ENCODE measurements at places on chromosomes 2 and 18.

GRCh38 chr18:52363861-52364260 is 23.9 kb downstream of the DCC start:
- H3K27me3 ChIP-seq: 0 out of 2 replicates have a peak, but pooled peaks cover 4% of the 10 kb centered on the region
- no peak overlapping the region for H3K4me3 ChIP-seq
- H3K4me1 ChIP-seq: no peaks in the 10 kb centered on the region

DNA sequence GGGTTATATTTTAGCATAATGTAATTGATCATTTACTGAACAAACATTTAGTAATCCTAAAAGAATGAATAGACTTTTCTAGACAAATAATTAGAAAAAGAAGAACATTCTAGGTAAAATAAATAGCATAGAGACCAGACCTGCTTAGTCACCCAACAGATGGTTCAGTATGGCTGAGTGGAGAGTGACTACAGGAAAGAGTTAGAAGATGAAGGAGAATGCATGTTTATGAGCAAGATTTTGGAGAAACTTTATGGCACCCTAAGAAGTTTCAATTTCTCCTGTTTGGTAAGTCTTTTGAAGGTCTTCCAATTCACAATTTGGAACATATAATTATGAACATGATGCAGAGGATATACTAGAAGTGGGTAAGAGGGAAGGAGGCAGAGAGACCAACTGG is 32.9 kb downstream of the FAP start:
- H3K36me3 ChIP-seq: no peaks in the 10 kb centered on the region
- no peak overlapping the region for H3K27ac ChIP-seq
- H3K27me3 ChIP-seq: no peaks in the 10 kb centered on the region
- DNase-seq: no peak

GRCh38 chr18:77894060-77894459 is 644.4 kb downstream of the GALR1 start:
- H3K4me1 ChIP-seq: no peaks in the 10 kb centered on the region
- no peak for DNase-seq
- no peaks in the 10 kb centered on the region for H3K36me3 ChIP-seq
- H3K4me3 ChIP-seq: no peak overlapping the region
- H3K27ac ChIP-seq: no peak overlapping the region

- DNase-seq: no peak
- no peaks in the 10 kb centered on the region for H3K27me3 ChIP-seq
- H3K36me3 ChIP-seq: 0 out of 2 replicates have a peak, but pooled peaks cover 5% of the 10 kb centered on the region
These were observed 30.8 kb downstream of the TWSG1 start for GRCh38 chr18:9365406-9365805.

DNA sequence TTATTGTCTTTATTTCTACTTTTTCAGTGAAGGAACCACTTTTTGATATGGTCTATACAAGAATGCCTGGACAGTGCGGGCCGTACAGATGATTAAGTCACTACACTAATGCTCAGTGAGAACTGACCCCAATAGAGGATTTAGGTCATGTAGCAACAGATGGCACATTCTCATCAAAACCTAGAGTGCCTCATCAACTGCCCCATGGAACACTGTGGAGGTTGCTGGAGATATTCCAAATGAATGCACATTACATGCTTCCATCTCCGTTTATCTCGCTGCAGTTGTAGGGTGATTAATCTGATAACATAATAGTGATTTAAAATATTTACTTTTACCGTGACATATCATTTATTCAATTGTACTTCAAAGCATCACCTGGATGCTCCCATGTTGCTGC is 41.8 kb upstream of the COPS8 start:
- peaks cover 96% of the 10 kb centered on the region for H3K27me3 ChIP-seq
- no peaks in the 10 kb centered on the region for H3K36me3 ChIP-seq
- no peaks in the 10 kb centered on the region for H3K4me1 ChIP-seq
- no peak for DNase-seq

- no peaks in the 10 kb centered on the region for H3K27me3 ChIP-seq
- H3K36me3 ChIP-seq: no peaks in the 10 kb centered on the region
- no peaks in the 10 kb centered on the region for H3K4me1 ChIP-seq
- DNase-seq: no peak
- H3K27ac ChIP-seq: no peak overlapping the region
These were observed 146.8 kb downstream of the RBM43 start for GRCh38 chr2:151114874-151115273.
